ENCODE measurements at places on chromosomes 12 and 14. TPM values are rescaled to one million over a fixed set of nuclear protein-coding genes. Genes with fewer than 3 reads are reported as not detected.

OR2AP1 gene
- not detected for total RNA-seq

CLEC4D gene
- not detected for total RNA-seq

WBP11 gene
- total RNA-seq: 17.1 TPM

KRT78 gene
- total RNA-seq: 2.2 TPM

AMDHD1 gene
- total RNA-seq: 0.07 TPM

TAS2R8 gene
- total RNA-seq: not detected

BIN2 gene
- total RNA-seq: 0.42 TPM

AVPR1A gene
- not detected for total RNA-seq

KLHL33 gene
- not detected for total RNA-seq

SELPLG gene
- 0.28 TPM for total RNA-seq

KRT77 gene
- total RNA-seq: 0.21 TPM

CCDC88C gene
- 18.9 TPM for total RNA-seq

RNASE7 gene
- 2.2 TPM for total RNA-seq

ALDH2 gene
- 31.1 TPM for total RNA-seq

OR4E2 gene
- not detected for total RNA-seq

PLA2G1B gene
- not detected for total RNA-seq

TTC6 gene
- 0.78 TPM for total RNA-seq

GPR65 gene
- not detected for total RNA-seq

USP44 gene
- 0.14 TPM for total RNA-seq

GNG2 gene
- total RNA-seq: 1.2 TPM

RHOJ gene
- 0.21 TPM for total RNA-seq

SAV1 gene
- total RNA-seq: 16.9 TPM

HPD gene
- total RNA-seq: not detected

FITM1 gene
- total RNA-seq: not detected

CPSF2 gene
- 30.8 TPM for total RNA-seq

CISTR gene
- not detected for total RNA-seq

CCDC38 gene
- not detected for total RNA-seq

C14orf39 gene
- 1.3 TPM for total RNA-seq

CGRRF1 gene
- total RNA-seq: 8.2 TPM

NANOG gene
- total RNA-seq: under 0.01 TPM

GYS2 gene
- not detected for total RNA-seq

PLEKHD1 gene
- not detected for total RNA-seq

SLC6A15 gene
- 13.4 TPM for total RNA-seq

RERG gene
- 0.28 TPM for total RNA-seq

AQP2 gene
- total RNA-seq: not detected

SLC25A47 gene
- total RNA-seq: not detected

ANKS1B gene
- total RNA-seq: not detected
